ENCODE measurements at places on chromosomes 12 and 14.

GRCh38 chr14:83709116-83709515 is 1820.8 kb upstream of the FLRT2 start:
- H3K4me1 ChIP-seq, result no peaks in the 10 kb centered on the region
- H3K27me3 ChIP-seq, result no peaks in the 10 kb centered on the region
- H3K36me3 ChIP-seq, result no peaks in the 10 kb centered on the region
- no peak overlapping the region for H3K27ac ChIP-seq
- no peak for DNase-seq

GRCh38 chr12:2375871-2376270 is 323.1 kb downstream of the CACNA1C start:
- peaks cover 20% of the 10 kb centered on the region for H3K4me1 ChIP-seq
- DNase-seq, result no peak
- no peaks in the 10 kb centered on the region for H3K36me3 ChIP-seq
- no peak overlapping the region for H3K27ac ChIP-seq
- peaks cover 5% of the 10 kb centered on the region for H3K27me3 ChIP-seq

DNA sequence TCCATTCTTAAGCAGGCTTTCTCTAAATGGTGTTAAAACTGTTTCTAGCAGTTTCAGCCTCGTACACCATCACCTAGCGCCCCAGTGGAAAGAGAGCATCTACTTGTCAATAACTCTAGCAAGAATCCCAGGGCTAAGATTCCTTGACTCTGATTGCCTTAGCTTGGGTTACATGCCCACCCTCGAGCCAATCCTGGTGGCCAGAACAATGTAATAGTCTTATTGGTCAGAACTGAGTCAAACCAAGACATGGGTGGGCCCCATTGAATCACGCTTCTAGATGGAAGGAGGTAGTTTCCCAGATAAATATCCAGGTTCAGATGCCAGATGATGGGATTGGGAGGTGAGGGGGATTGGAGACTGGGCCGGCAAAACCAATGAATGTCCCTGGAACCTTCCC is 55.9 kb upstream of the MED13L start:
- H3K27me3 ChIP-seq, result no peaks in the 10 kb centered on the region
- DNase-seq, result no peak
- no peaks in the 10 kb centered on the region for H3K36me3 ChIP-seq
- no peak overlapping the region for H3K4me3 ChIP-seq

DNA sequence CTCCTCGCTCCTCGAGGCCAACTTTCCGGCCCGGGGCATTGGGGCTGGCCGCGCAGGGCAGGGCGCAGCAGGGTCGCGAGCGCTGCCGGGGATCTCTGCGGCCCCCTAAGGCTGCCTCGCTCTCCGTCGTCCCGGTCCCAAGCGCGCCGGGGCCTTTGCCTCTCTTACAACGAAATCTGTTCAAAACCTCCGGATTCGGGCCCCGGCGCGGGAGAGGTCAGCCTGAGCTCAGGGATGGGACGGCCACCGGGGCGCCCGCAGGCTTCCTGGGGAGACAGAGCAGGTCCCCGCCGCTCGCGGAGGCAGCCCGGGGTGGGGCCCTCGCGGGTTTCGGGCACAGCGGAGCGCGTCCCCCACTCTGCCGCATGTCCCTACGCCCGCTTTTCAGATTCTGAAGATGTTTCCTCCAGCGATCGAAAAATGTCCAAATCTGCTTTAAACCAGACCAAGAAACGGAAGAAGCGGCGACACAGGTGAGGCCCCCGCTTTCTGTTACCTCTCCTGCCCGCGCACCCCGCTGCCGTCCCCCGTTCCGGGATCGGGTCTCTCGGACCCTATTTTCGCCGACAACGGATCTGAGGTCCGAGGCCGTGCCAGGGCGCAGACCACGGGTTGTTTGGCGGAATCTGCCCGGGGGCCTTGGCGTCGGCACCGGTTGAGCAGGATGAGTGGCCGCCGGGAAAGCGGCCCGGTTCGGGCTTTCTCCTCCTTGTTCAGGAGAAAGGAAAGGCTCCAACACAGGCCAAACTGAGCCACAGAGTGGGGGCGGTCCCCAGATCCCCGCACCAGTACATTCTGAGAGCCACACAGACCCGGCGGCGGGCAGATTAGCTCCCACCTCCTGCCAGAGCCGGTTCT is 1.8 kb downstream of the VSX2 start:
- H3K27ac ChIP-seq, result no peak overlapping the region
- no peaks in the 10 kb centered on the region for H3K36me3 ChIP-seq

DNA sequence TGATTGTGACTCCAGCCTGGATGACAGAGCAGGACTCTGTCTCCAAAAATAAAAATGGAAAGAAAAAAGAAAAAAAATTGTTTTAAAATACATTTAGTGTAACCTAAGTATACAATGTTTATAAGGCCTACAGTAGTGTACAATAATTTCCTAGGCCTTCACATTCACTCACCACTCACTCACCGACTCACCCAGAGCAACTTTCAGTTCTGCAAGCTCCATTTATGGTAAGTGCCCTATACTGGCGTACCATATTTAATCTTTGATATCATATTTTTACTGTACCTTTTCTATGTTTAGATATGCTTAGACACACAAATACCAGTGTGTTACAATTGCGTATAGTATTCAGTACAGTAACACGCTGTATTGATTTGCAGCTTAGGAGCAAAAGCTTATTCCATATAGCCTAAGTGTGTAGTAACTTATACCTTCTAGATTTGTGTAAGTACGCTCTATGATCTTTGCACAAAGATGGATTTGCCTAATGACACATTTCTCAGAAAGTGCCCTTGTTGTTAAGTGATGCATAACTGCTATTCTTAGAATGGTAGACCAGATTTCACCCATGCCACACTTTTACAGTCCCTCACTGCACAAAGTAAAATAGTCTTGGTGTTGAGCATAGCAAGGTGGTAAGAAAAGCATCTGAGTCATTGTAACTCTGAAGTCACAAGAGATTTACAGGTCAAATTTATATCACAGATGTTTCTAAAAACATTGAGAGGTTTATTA is 151.9 kb downstream of the LRRK2 start:
- H3K27me3 ChIP-seq, result no peaks in the 10 kb centered on the region
- H3K27ac ChIP-seq, result no peak overlapping the region
- no peaks in the 10 kb centered on the region for H3K4me1 ChIP-seq
- DNase-seq, result no peak

DNA sequence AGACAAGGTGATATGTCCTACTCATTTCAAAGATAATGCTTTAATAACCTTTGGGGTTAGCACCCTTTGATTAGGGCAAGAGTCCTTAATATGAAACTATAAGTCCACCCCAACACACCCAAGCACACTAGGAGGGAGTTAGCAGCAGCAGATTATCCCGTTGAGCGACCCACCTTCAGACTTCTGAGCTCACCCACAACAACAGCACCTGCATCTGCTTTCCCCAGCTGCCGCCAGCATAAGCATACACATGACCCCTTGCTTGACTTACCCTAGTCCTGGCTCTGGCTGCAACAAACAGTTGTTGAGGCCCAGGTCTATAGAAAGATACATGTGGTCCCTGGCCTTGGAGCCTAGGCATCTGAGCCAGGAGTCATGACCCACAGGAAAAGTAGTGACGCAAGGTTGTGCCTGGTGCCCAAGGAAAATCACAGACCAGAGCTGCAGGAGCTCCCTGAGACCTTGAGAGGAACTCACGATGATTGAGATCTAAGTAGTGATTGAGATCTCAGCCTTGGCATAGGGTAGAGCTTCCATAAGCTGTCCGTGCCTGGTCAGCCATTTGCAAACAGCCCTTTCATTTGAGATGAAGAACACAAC is 19.0 kb downstream of the ZDHHC22 start:
- DNase-seq, result no peak
- no peak overlapping the region for H3K4me3 ChIP-seq
- H3K36me3 ChIP-seq, result no peaks in the 10 kb centered on the region
- H3K27ac ChIP-seq, result no peak overlapping the region
- peaks cover 35% of the 10 kb centered on the region for H3K27me3 ChIP-seq

DNA sequence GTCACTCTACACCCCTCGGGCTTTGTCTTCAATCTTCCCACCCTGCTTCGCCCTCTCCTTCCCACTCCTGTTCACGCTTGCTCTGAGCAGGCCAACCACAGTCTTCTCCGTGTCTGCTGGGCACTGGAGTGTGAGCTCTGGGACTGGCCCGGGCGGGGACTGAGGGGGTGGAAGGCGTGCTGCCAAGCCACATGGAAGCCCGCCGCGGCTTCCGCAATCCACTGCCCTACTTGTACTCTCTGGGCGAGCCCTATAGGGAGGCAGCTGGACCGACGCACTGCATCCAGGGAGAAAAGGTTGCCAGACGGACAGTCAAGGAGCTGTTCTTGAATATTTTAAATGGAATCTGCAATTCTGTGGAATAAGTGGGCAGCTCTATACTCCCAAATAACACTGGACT is 24.8 kb downstream of the GOLGA3 start:
- no peak overlapping the region for H3K4me3 ChIP-seq
- H3K36me3 ChIP-seq, result peaks cover 64% of the 10 kb centered on the region
- no peaks in the 10 kb centered on the region for H3K27me3 ChIP-seq
- DNase-seq, result no peak
- peaks cover 13% of the 10 kb centered on the region for H3K4me1 ChIP-seq

- H3K4me3 ChIP-seq, result no peak overlapping the region
- peaks cover 33% of the 10 kb centered on the region for H3K4me1 ChIP-seq
- H3K27me3 ChIP-seq, result no peaks in the 10 kb centered on the region
- H3K27ac ChIP-seq, result no peak overlapping the region
- peaks cover 2% of the 10 kb centered on the region for H3K36me3 ChIP-seq
Observed at GRCh38 chr12:53591301-53592206, 34.6 kb downstream of the ATF7 start.

DNA sequence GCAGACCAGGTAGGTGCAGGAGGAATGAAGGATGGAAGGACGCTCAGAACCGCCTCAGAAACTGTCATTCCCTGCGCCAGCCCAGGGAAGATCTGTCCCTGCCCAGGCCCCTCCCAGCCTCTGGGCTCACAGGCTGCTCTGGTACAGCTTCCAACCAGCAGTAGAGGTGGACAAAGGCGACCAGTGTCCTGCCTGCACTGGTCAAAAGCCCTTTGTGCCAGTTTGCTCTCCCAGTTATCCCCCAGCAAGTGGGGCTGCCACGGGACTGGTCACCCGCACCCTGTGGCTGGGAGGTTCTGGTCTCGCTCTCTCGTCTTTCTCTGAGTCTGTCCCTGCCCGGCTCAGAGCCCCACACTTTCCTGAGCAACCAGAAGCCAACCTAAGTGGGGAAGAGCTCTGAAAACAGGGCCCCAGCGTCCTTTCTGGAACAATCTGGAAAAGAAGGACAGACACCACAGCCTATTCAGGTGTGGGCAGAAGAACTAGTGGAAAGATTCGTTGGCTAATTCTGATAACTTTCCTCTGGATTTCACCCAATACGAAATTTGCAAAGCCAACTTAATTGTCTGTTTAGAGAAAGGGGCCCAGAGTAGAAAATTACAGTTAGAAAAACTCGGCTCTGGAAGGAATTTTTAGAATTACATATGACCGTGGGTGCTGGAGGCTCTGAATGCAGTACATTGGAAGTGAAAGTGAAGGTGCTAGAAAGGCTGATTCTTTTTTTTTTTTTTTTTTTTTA is 21.7 kb downstream of the SNRNP35 start:
- H3K4me1 ChIP-seq, result peaks cover 17% of the 10 kb centered on the region
- no peak overlapping the region for H3K4me3 ChIP-seq

- no peak overlapping the region for H3K4me3 ChIP-seq
- H3K27ac ChIP-seq, result no peak overlapping the region
- no peaks in the 10 kb centered on the region for H3K4me1 ChIP-seq
Observed at GRCh38 chr14:88234442-88234841, 88.6 kb downstream of the KCNK10 start.

DNA sequence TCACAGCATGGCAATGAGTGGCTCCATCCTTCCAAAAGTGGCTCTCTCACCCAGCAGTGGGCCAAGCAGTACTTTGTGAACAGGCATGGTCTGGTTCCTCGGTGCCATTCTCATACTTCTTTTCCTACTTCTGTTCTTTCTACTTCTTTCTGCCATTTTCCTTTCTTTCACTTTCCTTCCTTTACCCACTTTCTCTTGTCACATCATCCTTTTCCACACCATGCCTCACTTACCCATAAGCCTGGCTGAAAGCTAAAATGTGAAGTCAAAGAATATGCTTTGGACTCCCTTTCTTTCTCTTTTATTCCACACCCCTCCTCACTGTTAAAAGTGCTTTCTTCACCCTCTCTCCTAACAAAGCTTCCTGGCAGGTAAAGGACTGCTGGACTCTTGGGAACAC is 57.0 kb downstream of the PTHLH start:
- H3K4me1 ChIP-seq, result no peaks in the 10 kb centered on the region
- no peaks in the 10 kb centered on the region for H3K36me3 ChIP-seq
- no peak for DNase-seq
- H3K4me3 ChIP-seq, result no peak overlapping the region
